Caco-2 (cell line): ENCODE measurements at places on chromosomes 7 and 10. TPM values are rescaled to one million over a fixed set of nuclear protein-coding genes. Genes with fewer than 3 reads are reported as not detected.
A peak's percentile ranks its signal among the peaks of the same experiment; 100 is the strongest.

Gene AKR1C4
- total RNA-seq = 0.25 and 0.28 TPM in 2 replicates

Gene DCLRE1C
- 23.7 and 25.8 TPM in 2 replicates for total RNA-seq

Gene IFIT2
- 0.43 and 0.56 TPM in 2 replicates for total RNA-seq

Gene AP3M1
- total RNA-seq = 56.7 and 63.7 TPM in 2 replicates

Gene MAGI2
- 0.19 and 0.25 TPM in 2 replicates for total RNA-seq

Gene INTS1
- 122 and 124 TPM in 2 replicates for total RNA-seq

Gene COL26A1
- 19.1 and 23.3 TPM in 2 replicates for total RNA-seq

DNA sequence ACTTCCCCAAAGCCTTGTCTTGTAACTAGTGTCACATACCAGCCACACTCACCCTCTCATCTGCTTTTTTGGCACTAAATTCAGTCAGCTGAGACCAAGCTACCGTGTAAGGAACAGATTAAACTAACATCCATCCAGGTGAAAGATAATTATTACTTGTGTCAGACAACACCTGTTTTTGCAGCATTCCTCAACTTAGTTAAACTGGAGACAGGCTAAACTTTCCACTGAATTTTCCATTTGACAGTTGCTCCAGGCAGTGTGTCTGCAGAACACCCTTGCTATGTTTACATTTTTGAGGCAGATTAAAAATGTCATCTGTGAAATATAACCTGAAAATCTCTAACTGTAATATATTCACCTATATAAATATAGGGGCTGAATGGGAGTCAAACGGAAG, 73.6 kb downstream of the CYP26A1 start:
- no peak for DNase-seq
- H3K27ac ChIP-seq = no peak overlapping the region
- no peaks in the 10 kb centered on the region for H3K36me3 ChIP-seq
- H3K4me3 ChIP-seq = no peak overlapping the region
- no peaks in the 10 kb centered on the region for H3K4me1 ChIP-seq
- no peaks in the 10 kb centered on the region for H3K27me3 ChIP-seq

GRCh38 chr7:131648491-131648890, 92.1 kb upstream of the PODXL start:
- no peaks in the 10 kb centered on the region for H3K27me3 ChIP-seq
- H3K36me3 ChIP-seq = no peaks in the 10 kb centered on the region
- H3K4me3 ChIP-seq = no peak overlapping the region
- DNase-seq = peak; percentile 94

- H3K27ac ChIP-seq = no peak overlapping the region
- no peaks in the 10 kb centered on the region; the same call in 1 of the 2 replicates for H3K36me3 ChIP-seq
- no peaks in the 10 kb centered on the region for H3K27me3 ChIP-seq
- H3K4me3 ChIP-seq = no peak overlapping the region
Measured at GRCh38 chr7:102418592-102418991, 14.8 kb upstream of the ORAI2 start.

- DNase-seq = peak; percentile 11
- no peaks in the 10 kb centered on the region for H3K27me3 ChIP-seq
Measured at GRCh38 chr7:49776994-49777393, 3.6 kb downstream of the VWC2 start.

DNA sequence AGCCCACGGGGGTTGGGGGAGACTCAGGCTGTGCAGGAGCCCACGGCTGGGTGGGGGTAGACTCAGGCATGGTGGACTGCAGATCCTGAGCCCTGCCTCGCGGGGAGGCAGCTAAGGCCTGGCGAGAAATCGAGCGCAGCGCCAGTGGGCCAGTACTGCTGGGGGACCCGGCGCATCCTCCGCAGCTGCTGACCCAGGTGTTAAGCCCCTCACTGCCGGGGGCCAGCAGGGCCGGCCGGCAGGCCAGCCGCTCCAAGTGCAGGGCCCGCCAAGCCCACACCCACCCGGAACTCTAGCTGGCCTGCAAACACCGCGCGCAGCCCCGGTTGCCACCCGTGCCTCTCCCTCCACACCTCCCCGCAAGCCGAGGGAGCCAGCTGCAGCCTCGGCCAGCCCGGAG, 33.4 kb downstream of the SP4 start:
- DNase-seq = no peak
- no peaks in the 10 kb centered on the region for H3K36me3 ChIP-seq
- H3K27ac ChIP-seq = no peak overlapping the region

GRCh38 chr10:34596351-34596750, 218.7 kb downstream of the PARD3 start:
- no peak overlapping the region for H3K4me3 ChIP-seq
- H3K36me3 ChIP-seq = no peaks in the 10 kb centered on the region
- no peak overlapping the region for H3K27ac ChIP-seq
- DNase-seq = no peak

DNA sequence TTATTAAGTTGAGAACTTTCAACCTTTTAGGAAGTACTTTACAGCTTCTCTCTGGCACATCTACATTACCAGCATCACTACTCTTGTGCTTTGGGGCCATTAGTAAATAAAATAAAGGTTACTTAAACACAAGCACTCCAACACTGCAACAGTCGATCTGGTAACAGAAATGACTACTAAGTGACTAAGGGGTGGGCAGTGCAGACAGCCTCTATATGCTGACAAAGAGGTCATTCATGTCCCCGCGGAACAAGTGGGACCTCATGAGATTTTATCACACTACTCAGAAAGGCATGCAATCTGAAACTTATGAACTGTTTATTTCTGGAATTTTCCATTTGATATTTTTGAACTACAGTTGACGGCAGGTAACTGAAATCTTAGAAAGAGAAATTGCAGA, 111.3 kb upstream of the DNAJB12 start:
- H3K4me1 ChIP-seq = no peaks in the 10 kb centered on the region
- H3K4me3 ChIP-seq = no peak overlapping the region
- no peak for DNase-seq
- no peaks in the 10 kb centered on the region for H3K27me3 ChIP-seq
- H3K27ac ChIP-seq = no peak overlapping the region

GRCh38 chr7:141590666-141591065, 39.5 kb downstream of the AGK start:
- H3K36me3 ChIP-seq = no peaks in the 10 kb centered on the region; the same call in 1 of the 2 replicates
- no peak overlapping the region for H3K27ac ChIP-seq
- H3K4me3 ChIP-seq = no peak overlapping the region
- DNase-seq = no peak
- H3K27me3 ChIP-seq = no peaks in the 10 kb centered on the region

GRCh38 chr10:49415109-49415508, 19.2 kb upstream of the DRGX start:
- H3K4me3 ChIP-seq = no peak overlapping the region
- no peaks in the 10 kb centered on the region for H3K27me3 ChIP-seq
- no peak overlapping the region for H3K27ac ChIP-seq
- no peak for DNase-seq

GRCh38 chr7:132755538-132756483, 179.5 kb upstream of the PLXNA4 start:
- H3K27me3 ChIP-seq = 0 out of 2 replicates have a peak, but pooled peaks cover 1% of the 10 kb centered on the region
- H3K27ac ChIP-seq = no peak overlapping the region
- H3K4me3 ChIP-seq = no peak overlapping the region
- no peaks in the 10 kb centered on the region for H3K36me3 ChIP-seq
- no peak for DNase-seq
- no peaks in the 10 kb centered on the region for H3K4me1 ChIP-seq

- no peaks in the 10 kb centered on the region for H3K36me3 ChIP-seq
- peaks cover 23% of the 10 kb centered on the region for H3K4me1 ChIP-seq
- H3K27me3 ChIP-seq = no peaks in the 10 kb centered on the region
- H3K4me3 ChIP-seq = no peak overlapping the region
- DNase-seq = no peak
Measured at GRCh38 chr7:35723011-35723410, 28.1 kb upstream of the HERPUD2 start.

DNA sequence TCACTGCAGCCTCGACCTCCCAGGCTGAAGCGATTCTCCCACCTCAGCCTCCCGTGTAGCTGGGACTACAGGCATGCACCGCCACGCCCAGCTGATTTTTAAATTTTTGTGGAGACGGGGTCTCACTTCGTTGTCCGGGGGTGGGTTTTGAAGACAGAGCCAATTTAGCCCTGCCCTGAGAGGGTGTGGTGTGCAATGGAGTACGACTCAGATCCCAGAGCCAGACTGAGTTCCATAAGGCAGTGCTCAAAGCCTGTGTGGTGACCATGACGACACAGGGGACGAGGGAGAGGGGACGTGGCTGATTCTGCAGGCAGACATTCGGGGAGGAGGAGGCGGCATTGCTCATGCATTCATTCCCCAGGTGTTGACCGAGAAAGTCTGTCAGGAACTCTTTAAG, 72.1 kb downstream of the ZMIZ1 start:
- H3K36me3 ChIP-seq = peaks cover 2% of the 10 kb centered on the region
- DNase-seq = no peak
- H3K27ac ChIP-seq = no peak overlapping the region
- H3K4me1 ChIP-seq = peaks cover 18% of the 10 kb centered on the region

GRCh38 chr7:131098527-131098926, 229.1 kb upstream of the MKLN1 start:
- no peaks in the 10 kb centered on the region for H3K4me1 ChIP-seq
- no peak overlapping the region for H3K27ac ChIP-seq
- H3K36me3 ChIP-seq = no peaks in the 10 kb centered on the region
- no peaks in the 10 kb centered on the region for H3K27me3 ChIP-seq

DNA sequence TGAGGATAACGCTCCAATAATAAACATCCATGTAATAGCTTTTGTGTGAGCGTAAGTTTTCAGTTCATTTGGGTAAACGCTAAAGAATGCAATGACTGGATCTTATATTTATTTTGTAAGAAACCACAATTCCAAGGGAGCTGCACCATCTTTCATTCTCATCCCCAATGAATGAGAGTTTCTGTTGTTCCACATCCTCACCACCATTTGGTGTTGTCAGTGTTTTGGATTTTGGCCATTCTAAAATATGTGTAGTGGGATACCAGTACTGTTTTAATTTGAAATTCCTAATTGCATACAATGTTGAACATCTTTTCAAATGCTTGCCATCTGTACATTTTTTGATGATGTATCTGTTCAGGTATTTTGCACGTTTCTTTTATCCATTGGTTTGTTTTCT, 50.9 kb upstream of the SEMA3D start:
- no peaks in the 10 kb centered on the region for H3K36me3 ChIP-seq
- H3K27me3 ChIP-seq = no peaks in the 10 kb centered on the region
- no peak overlapping the region for H3K27ac ChIP-seq
- DNase-seq = no peak

GRCh38 chr7:75611557-75612178, 119.5 kb downstream of the SPDYE5 start:
- no peaks in the 10 kb centered on the region for H3K4me1 ChIP-seq
- no peaks in the 10 kb centered on the region for H3K27me3 ChIP-seq
- no peak overlapping the region for H3K4me3 ChIP-seq
- no peak for DNase-seq

DNA sequence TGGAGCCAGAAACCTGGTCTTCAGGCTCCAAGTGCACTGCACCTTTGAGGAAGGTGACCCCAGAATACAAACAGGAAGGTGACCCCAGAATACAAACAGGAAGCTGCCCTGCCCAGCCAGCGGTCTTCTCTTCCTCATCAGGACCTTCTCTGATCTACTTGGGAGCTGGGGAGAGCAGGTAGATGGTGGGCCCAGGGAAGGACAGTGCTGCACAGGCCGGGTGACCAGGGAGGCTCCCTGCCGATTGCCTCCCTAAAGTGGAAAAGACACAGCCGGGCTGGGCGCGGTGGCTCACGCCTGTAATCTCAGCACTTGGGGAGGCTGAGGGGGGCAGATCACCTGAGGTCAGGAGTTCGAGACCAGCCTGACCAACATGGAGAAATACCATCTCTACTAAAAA, 151.8 kb upstream of the CHST15 start:
- no peaks in the 10 kb centered on the region for H3K36me3 ChIP-seq
- H3K27ac ChIP-seq = no peak overlapping the region
- no peak for DNase-seq
- H3K4me3 ChIP-seq = no peak overlapping the region
- no peaks in the 10 kb centered on the region for H3K27me3 ChIP-seq

GRCh38 chr7:123782071-123782798, 33.4 kb upstream of the WASL start:
- no peaks in the 10 kb centered on the region for H3K27me3 ChIP-seq
- no peaks in the 10 kb centered on the region for H3K36me3 ChIP-seq
- no peak overlapping the region for H3K27ac ChIP-seq
- peaks cover 20% of the 10 kb centered on the region for H3K4me1 ChIP-seq
- no peak for DNase-seq
- H3K4me3 ChIP-seq = no peak overlapping the region

DNA sequence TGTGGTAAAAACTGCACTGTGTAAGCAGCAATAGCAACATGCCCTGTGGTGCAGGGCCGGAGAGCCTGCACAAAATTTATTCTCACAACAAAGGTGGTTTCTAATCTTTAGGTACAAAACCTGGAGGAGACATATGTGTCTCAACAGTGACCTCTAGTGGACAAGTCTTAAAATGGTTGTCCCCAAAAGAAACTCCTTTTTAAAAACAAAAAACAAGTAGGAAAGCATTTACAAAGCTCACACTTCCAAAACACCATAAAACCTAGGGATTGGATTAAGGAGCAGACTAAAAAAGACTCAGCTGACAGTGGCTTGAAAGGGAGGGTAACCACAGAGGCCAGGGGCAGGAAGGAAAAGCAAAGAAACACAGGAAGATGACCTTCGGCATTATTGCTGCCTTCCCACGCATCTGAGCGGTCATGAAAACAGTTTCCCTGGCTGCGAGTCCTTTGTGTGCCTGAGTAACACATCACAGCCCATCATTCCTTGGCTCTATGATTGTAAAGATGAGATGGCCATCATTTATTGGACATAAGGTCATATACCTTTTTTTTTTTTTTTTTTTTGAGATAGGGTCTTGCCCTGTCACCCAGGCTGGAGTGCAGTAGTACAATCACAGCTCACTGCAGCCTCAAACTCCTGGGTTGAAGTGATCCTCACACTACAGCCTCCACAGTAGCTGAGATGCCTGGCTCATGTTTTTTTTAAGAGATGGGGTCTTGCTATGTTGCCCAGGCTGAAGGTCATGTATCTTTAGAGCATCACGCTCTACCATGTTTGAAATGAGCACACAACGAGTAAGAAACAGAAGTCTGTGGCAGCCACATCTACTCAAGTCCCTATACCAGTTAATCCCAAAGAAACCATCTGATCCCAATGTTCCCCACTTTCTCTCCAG, 39.5 kb downstream of the RSU1 start:
- H3K27me3 ChIP-seq = no peaks in the 10 kb centered on the region
- H3K4me3 ChIP-seq = no peak overlapping the region
- H3K4me1 ChIP-seq = no peaks in the 10 kb centered on the region
- no peaks in the 10 kb centered on the region for H3K36me3 ChIP-seq

DNA sequence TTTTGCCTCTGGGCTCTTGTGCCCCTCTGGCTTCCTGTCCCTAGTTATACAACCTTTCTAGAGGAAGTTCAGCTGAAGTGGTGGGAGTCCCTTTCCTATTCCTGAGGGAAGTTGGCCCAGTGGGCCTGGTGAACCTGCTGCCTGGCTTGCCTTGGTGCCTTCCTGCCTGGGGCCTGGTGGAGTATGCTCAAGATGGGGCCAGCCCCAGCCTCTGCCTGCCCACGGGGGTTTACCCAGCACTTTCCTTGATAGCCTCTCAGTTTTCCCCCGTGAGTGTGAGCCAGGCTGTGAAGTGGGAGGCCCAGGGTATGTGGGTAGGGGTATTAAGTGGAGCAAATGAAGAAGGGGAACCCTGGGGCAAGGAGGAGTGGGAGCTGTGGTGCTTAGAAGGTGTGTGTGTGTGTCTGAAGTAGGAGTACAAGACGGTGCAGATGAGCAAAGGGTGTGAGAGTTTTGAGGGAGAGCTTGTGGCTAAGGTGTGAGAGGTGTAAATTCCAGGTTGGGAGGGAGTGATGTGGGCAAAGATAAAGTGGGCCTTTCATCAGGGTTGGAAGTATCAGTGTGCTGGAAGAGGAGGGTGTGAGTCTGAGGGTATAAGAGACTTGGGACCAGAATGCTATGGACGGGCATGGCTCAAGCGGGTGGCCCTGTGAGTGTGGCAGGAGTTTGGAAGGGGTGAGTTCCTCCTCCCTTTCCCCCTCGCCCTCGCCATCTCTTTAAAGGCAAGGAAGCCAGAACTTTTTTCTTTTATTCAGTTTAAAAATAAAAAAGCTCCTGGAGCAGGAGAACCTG, 10.9 kb upstream of the PAX2 start:
- peaks cover 21% of the 10 kb centered on the region for H3K4me1 ChIP-seq
- DNase-seq = no peak
- no peak overlapping the region for H3K4me3 ChIP-seq
- no peaks in the 10 kb centered on the region for H3K27me3 ChIP-seq
